ENCODE measurements at places on chromosomes 1 and 21. TPM values are rescaled to one million over a fixed set of nuclear protein-coding genes. Genes with fewer than 3 reads are reported as not detected.
A peak's percentile ranks its signal among the peaks of the same experiment; 100 is the strongest.

DNA sequence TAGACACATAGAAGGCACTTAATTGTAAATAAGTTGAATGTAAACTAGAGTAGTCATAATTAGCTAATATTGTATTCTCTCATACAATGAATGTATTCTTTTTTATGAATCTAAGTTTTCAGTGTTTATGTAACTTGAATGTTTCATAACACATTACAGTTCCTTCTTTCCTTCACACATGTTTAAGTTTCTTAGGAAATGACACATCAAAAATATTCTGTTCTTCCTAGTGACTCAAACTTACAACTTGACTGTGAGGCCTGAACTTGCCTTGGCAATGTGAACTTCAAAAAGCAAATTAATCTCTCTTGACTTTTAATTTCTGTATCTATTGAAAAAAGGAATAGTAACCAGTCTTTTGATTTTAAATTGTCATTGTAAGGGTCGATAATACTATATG, 700.1 kb downstream of the KCNT2 start:
- peak; percentile 21 for DNase-seq

GRCh38 chr1:63688302-63688890, 85.4 kb upstream of the ROR1 start:
- no peak for DNase-seq

DNA sequence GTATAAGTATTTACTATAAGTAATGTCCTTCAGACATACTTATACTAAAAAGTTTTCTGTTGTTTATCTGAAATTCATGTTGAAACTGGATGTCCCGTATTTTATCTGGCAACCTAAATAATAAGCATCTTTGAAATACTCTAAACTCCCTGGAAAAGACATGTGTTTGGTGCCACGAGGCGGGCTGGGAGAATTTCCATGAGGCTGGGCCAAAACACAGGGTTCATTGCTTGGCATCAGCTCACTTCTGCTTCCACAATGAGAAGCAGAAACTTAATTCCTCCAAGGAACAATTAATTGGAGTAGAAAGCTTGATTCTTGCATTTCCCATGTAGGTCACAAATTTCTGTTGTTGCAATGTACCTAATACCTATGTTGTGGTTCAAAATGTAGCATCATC, 110.2 kb downstream of the PSMG1 start:
- no peak for DNase-seq

DNA sequence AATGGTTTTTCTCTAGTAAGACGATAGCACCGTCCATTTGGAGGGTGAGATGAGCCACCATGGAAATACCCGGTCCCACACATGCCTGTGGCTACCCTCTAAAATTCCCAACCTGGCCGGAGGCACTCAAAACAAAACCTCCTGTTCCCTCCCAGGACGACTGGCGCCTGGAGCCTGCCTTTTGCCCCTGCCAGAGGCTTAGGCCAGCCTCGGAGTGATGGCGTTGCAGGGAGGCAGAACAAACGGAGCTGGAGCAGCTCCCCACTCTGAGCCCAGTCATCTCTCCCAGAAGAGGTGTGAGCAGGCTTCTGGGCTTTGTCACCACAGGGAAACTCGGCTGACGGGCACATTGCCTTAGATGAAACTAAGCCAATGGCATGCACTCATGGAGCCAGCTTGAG, 213.7 kb upstream of the HOOK1 start:
- DNase-seq = no peak

- no peak for DNase-seq
Measured at GRCh38 chr1:231705806-231706760, 79.5 kb downstream of the DISC1 start.

- DNase-seq = no peak
Measured at GRCh38 chr1:169697755-169698154, 13.7 kb downstream of the SELL start.

- no peak for DNase-seq
Measured at GRCh38 chr1:201756406-201756805, 72.6 kb upstream of the IPO9 start.

DNA sequence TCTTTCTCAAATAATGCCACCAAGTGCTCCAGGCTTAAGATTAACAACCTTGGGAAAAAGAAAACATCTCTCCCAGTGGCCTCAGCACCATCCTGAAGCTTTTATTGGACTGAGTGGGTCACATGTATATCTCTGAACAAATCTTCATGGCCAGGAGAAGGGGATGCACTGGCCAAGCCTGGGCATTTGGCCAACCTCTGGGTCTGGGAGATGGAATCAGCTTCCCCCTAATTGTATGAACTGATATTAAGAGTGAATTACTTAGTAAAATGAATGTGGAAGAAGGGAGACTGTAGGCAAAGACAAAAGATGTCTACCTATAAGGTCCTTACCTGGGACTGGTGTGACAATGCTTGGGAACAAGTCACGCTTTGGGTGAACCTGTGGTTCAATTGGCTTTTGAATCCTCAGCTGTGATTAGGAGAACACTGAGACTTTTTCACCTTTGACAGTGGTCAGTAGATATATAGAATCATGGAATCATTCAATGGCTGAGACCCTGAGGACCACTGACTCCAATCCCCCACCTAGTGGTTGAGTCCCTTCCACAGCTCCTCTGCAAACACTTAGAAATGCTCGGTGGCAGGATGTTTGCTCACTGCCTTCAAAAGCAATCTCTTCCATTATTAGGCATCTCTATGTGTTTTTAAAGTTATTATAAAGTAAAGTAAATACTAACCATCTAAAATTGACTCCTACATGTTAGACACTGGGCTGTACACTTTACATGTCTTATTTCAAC, 102.6 kb upstream of the ATP1A1 start:
- no peak for DNase-seq

- no peak for DNase-seq
Measured at GRCh38 chr1:2976180-2976562, 45.1 kb upstream of the ACTRT2 start.

- no peak for DNase-seq
Measured at GRCh38 chr1:55276671-55277376, 61.7 kb upstream of the USP24 start.

GRCh38 chr1:232005300-232005699, 378.7 kb downstream of the DISC1 start:
- no peak for DNase-seq

DNA sequence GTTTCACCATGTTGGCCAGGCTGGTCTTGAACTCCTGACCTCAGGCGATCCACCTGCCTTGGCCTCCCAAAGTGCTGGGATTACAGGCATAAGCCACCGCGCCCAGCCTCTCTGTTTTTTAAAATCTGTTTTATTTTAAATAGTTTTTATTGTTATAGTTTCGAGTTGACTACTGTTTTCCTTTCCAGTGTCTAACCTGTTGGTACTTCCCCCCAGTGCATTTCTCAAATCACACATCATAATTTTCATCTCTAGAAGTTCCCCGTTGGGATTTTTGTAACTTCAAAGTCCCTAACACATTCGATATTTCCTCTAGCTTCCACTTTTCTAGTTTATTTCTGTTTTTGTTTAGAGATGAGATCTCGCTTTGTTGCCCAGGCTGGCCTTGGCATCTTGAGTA, 7.5 kb downstream of the HES4 start:
- no peak for DNase-seq

DNA sequence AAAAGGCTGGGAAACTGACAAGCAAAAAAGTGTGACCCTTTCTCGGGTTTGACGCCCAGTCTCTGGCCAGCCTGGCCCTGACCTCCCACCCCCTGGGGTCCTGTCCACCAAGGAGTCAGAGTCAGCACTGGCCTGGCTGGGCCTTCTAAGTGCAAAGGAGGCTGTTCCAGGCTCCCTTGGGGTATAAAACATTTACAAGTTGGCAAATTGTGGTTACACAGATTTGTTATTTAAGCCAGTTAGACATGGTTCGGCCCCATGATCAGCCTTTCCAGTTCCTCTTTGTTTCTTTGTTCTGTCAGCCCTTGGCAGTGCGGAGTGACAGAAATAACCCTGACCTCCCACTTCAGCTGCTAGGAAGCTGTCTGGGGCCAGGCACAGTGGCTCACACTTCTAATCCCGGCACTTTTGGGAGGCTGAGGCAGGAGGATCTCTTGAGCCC, 161.6 kb upstream of the RAB4A start:
- DNase-seq = no peak

- DNase-seq = no peak
Measured at GRCh38 chr1:36122062-36123030, 2.7 kb downstream of the COL8A2 start.

GRCh38 chr1:248831842-248832241, 6.1 kb upstream of the SH3BP5L start:
- DNase-seq = no peak

- DNase-seq = no peak
Measured at GRCh38 chr1:22915816-22916470, 56.7 kb downstream of the LACTBL1 start.

GRCh38 chr1:54649130-54649898, 7.7 kb downstream of the MROH7 start:
- DNase-seq = no peak

GRCh38 chr21:34116569-34116968, 43.2 kb downstream of the MRPS6 start:
- no peak for DNase-seq

- DNase-seq = no peak
Measured at GRCh38 chr1:168095476-168095875, 41.3 kb downstream of the GPR161 start.

GRCh38 chr1:53587252-53587988, 128.2 kb downstream of the DMRTB1 start:
- no peak for DNase-seq

FCMR gene
- 1.8 TPM for polyA plus RNA-seq

IRF6 gene
- 476 TPM for polyA plus RNA-seq

FCRL4 gene
- polyA plus RNA-seq = not detected

CNR2 gene
- polyA plus RNA-seq = not detected

FHAD1 gene
- polyA plus RNA-seq = 0.09 TPM
